CD8-positive, alpha-beta T cell (primary cell): ENCODE measurements at places on chromosomes 6 and 20.

- no peak for DNase-seq
Observed at GRCh38 chr6:57137350-57137749, 34.8 kb upstream of the BAG2 start.

- no peak for DNase-seq
Observed at GRCh38 chr6:46014046-46014445, 1.6 kb downstream of the CLIC5 start.

DNA sequence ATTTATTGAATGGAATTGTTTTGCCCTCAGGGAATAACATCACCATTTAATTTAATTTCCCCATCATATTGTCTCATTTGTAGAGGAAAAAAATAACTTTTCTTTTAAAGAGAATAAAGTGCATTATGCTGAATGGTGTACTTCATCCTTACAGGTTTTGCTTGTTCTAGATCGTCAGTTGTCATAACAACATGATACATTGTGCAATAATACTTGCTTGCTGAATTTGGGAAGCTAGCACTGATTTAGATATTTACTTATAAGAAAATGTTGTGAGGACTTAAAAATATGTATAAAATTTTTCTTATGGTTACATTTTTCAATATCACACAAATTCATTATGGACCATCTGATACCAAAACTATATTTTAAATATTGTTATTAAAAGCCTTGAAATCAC, 509.0 kb upstream of the POU3F2 start:
- DNase-seq, result no peak

GRCh38 chr6:51049288-51049982, 230.8 kb downstream of the TFAP2B start:
- DNase-seq, result no peak

DNA sequence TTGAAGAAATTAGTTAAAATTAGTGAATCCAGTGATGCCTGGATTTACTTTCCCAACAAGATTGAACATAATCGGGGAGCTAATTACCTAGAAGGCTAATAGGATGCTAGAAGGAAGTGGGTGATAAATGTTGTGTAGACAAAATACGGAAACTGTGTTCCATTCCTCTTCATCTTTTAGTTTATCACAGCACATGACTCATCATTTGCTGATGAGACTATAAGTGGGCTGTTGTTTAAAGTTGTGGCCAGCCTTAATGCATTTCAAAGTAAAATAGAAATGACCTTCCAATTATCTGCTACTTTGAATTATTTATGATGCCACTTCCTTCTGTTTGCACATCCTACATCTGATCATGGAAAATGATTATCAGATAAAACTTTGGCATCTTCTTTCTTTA, 43.4 kb downstream of the OGFRL1 start:
- no peak for DNase-seq

DNA sequence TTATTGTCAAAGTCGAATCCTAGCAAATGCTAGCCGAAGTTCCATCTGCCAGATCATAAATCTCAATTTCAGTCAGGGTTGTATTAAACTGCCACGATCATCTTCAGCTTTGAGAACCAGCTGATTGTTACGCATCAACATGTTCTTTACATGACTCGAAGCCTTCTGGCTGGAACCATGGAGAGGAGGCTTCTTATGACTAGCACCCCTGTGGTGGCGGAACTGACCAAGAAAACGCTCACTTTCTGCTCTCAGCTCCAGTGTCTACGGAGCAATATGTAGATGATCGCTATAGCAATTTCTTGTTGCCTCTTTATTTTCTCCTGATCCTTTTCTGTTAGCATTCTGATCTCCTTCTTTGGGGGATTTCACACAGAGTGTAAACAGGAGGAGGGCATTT, 479.4 kb upstream of the SLC35B3 start:
- DNase-seq, result no peak

- peak; percentile 81 for DNase-seq
Observed at GRCh38 chr6:143575440-143575839, 63.9 kb upstream of the FUCA2 start.

GRCh38 chr20:20566516-20566915, 145.9 kb downstream of the RALGAPA2 start:
- DNase-seq, result no peak

DNA sequence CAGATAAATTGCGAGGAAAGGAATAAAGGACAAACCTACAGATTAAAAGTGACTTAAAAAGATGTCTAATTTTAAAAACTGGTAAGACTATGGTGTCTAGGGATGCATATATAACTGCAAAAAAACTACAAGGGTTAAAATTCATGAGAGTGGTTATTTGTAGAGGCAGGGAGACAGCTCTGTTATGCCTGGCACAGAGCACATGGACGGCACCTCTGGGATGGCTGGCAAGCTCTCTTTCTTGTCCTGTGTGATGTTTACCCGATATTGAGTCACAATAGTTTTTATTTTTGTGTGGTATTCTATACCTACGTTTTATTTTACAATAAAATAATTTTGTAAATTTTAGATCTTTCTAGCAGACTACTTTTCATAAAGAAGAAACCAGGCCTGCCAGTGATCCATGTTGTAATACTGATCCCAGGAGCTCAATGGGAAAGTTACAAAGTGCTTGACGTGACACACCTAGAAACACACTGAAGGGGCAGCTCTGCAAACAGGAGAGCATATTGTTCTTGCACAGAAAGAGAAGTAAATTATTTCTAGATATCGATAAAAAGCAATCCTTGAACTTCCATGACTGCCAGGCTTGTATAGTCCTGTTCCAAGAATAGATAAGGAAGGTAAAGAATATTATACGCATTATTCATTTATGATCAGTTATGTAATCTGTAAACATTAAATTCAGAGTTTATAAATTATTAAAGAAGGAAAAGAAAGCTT, 290.0 kb downstream of the PTPRK start:
- DNase-seq, result no peak

DNA sequence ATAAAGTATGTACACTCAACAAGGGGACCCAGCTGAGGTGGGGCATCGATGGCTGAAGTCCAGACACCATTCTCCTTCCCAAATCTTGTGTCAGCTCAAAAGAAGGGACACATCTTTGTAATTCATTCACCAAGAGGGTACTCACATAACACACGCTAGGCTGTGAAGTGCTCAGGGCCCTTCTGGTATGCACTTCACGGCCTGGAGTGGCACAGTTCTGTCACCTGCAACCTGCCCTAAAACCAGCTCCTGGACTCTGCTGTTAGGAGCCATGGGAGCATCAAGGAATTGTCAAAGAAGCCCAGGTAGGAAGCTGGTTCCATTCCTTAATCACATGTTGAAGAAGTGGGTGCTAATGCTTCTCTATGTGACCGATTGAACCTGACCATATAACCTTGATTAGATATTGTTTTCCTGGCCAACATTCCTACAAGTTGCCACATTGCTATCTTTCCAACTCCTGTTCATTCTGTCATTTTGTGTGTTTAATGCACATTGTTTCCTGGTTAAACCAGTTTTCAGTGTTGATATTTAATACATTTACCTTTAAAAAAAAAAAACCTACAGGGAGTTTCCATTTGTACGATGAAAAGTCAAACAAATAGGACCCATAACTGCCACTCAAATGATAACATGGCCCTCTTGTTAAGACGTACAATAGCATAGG, 127.3 kb downstream of the TNFRSF21 start:
- DNase-seq, result no peak

- DNase-seq, result no peak
Observed at GRCh38 chr20:11401988-11402387, 515.7 kb upstream of the BTBD3 start.

- no peak for DNase-seq
Observed at GRCh38 chr20:19817017-19817416, 59.0 kb downstream of the RIN2 start.

GRCh38 chr6:105911106-105911629, 175.0 kb upstream of the PRDM1 start:
- no peak for DNase-seq

DNA sequence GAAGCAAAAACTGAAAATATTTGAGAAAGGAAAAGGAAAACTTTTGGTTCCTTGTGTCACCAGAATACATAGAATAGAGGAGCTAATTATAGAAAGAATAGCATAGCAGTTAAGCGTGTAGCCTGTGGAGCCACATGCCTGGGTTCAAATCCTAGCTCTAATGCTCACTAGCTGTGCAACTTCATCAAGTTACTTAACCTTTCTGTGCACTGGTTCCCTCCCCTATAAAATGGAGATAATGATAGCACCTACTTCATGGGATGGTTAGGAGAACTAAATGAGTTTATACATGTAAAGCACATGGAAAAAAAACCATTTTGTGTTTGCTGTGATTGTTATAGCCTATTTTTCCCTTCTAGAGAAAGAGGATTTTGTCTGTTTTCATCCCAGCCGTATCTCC, 24.5 kb upstream of the RNGTT start:
- DNase-seq, result no peak

GRCh38 chr20:38893565-38894090, 32.6 kb upstream of the FAM83D start:
- peak; percentile 88 for DNase-seq

DNA sequence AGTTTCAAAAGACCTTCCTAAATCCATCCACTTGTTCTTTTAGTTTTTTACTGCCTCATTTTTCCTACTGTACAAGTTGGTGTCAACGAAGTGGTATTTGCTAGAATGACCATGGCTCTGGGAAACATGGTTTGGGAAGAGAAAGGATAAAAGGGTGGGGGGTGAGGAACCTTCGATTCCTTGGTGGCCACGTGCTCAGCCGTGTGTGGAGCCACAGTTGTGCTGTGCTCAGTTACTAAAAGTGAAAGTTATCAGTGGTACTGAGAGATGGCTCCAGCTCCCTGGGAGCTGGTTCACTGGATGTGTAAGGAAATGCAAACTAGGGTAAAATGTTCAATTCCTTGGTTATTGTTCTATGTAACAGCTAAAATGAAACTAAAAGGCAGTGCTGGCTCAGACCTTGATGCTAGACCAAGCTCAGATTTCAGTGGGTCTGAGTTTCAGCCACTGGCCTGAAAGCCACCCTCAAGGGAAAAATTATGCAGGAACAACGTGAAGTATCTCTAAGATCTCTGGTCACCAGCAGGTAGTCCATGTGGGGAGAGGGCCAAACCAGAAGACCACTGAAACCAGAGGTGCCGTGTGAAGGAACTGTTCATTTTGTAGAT, 7.4 kb upstream of the SLC22A2 start:
- no peak for DNase-seq

DNA sequence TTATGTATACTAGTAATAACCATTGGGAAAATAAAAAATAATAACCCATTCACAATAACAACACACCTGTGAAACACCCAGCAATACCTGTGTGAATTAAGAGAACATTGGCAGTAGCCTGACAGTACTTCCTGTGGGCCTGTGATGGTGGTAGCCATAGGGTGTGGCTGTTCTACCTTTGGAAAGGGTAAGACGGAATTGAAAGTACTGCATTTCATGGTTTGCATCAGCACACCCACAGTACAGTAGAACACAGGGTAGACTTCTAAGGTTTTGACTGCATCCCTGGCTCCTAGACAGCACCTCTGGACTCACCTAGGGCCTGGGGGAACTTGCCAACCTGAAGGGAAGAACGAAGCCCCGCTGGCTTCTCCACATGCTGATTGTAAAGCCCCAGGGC, 279.8 kb downstream of the HTR1B start:
- no peak for DNase-seq

- DNase-seq, result no peak
Observed at GRCh38 chr6:109060571-109060970, 34.1 kb downstream of the SESN1 start.

DNA sequence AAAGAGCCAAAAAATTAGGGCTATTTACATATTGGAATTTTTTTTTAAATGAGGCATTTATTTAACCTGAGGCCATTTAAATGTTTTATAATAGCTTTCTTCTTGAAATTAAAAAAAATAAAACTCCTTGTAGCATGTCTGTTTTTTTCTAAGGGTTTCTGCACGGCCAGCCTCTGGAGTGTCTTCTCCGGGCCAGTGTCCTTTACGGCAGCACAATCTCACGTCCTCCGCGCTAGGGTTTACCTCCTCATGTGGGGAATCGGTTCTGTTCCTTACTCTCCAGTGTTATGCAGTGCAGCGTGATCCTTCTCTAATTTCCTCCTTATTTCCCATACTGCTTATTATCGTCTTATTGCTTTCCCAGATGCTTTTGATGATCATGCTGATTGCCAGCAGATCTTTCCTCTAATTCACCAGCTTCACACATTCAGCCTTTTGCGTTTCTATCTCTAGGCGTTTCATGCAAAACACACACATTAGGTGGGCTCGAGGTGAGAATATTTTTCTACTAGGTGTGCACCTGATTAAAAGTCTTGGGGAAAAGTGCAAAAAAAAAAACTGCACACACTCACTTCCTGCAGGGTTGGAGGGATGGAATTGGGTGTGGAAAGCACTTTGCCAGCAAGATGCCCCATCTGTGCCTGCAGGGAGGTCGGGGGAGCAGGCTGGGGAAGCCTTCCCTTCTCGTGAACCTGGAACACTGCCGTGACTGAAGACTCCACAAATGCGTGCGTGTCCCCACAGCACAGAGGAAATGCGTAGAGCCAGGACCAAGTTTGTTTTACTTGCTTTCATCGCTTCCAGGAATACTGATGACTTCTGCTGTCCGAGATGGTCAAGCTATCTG, 56.1 kb downstream of the PSMG4 start:
- no peak for DNase-seq

GRCh38 chr6:95248499-95248898, 328.8 kb upstream of the MANEA start:
- no peak for DNase-seq

GRCh38 chr6:25251426-25251825, 27.7 kb upstream of the CARMIL1 start:
- no peak for DNase-seq

DNA sequence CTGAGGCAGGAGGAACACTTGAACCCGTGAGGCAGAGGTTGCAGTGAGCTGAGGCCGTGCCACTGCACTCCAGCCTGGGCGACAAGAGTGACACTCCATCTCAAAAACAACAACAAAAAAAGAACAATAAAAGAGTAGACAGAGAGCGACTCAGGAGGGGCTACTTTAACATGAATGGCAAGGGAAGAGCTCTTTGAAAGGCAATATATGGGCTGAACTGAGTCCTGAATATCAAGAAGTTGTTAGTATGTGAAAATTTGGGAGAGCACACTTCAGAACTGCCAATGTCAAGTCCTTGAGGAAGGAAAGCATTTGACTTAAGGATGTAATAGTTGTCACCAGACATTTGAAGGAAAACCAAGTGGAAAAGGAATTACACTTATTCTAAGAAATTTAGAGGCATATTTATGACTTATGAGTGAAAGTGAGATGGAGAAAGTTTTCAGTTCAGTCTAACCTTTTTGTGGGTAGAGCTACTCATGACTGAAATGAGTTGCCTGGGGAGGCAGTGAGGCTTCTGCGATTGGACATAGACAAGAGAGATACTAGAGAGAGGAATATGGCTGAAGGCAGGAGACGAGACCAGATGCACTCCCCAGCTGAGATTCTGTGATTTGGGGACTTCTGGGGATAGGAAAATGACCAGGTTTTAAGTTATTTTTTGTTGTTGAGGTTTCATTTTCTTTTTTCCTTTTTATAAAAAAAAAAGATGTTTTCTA, 48.6 kb upstream of the SLC16A10 start:
- DNase-seq, result no peak

DNA sequence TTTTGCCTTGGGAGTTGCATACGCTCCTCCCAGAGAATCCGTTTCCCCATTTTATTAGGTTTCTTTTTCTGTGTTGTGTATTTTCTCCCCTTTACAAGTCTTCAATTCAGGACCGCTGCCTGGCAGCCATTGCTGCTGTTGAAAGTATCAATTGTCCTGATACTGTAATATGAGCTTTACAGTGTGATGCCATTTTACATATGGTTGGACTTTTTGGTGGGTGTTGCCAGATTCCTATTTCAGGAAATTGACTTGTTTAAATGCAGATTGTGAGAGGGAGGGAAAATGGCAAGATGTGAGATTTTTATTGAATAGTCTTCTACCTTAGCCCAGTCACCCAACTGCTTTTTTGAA, 1.2 kb downstream of the PANK2 start:
- no peak for DNase-seq
